Stimulated activated CD8-positive, alpha-beta memory T cell treated with anti-CD3 and anti-CD28 coated beads, Interleukin-4, amount 100 ng/mL, for 4 hours (primary cell): ENCODE measurements at places on chromosomes 4 and X.

- DNase-seq = no peak
Observed at GRCh38 chrX:73581002-73581628, 18.1 kb downstream of the CHIC1 start.

- no peak for DNase-seq
Observed at GRCh38 chr4:119794113-119794512, 165.5 kb upstream of the PDE5A start.

GRCh38 chr4:27357283-27357682 lies 496.6 kb downstream of the STIM2 start:
- no peak for DNase-seq

- DNase-seq = no peak
Observed at GRCh38 chrX:129779747-129780146, at the start of gene SASH3. TSS of gene SASH3 (plus strand) at chrX:129779949. CDS start at chrX:129780098, 149 bp downstream.

- DNase-seq = no peak
Observed at GRCh38 chrX:73127700-73128241, 48.5 kb upstream of the PABPC1L2A start.

DNA sequence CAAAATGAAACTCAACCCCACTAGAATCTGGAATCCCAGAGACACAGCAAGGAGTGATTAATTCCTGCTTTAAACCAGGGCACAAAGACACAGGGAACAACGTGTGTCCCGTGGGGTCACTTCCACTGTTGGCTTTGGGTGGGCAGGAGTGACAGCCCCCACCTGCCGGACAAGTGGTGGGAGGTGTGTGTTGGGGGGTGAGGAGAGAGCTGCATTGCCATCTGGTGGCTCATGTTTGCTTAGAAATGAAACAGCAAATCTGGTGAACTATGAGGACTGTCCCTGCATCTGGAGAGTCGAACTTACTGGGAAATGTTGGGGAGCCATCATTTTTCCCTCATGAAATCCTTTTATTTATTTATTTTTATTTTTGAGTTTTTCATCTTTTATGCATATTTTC lies 75.9 kb upstream of the AFAP1 start:
- DNase-seq = no peak

GRCh38 chr4:163833669-163834068 lies 339.2 kb downstream of the TMA16 start:
- no peak for DNase-seq

- no peak for DNase-seq
Observed at GRCh38 chr4:169241464-169241863, 29.3 kb downstream of the SH3RF1 start.

- no peak for DNase-seq
Observed at GRCh38 chrX:103437147-103437873, 61.0 kb downstream of the BEX3 start.

- DNase-seq = peak; percentile 27
Observed at GRCh38 chr4:110196871-110197528, 1.4 kb downstream of the ELOVL6 start.

GRCh38 chrX:93419642-93420041 lies 253.7 kb downstream of the NAP1L3 start:
- no peak for DNase-seq

- DNase-seq = no peak
Observed at GRCh38 chr4:146095091-146095690, 80.3 kb upstream of the LSM6 start.

- DNase-seq = no peak
Observed at GRCh38 chrX:387729-388128, 1.0 kb upstream of the PPP2R3B start.

DNA sequence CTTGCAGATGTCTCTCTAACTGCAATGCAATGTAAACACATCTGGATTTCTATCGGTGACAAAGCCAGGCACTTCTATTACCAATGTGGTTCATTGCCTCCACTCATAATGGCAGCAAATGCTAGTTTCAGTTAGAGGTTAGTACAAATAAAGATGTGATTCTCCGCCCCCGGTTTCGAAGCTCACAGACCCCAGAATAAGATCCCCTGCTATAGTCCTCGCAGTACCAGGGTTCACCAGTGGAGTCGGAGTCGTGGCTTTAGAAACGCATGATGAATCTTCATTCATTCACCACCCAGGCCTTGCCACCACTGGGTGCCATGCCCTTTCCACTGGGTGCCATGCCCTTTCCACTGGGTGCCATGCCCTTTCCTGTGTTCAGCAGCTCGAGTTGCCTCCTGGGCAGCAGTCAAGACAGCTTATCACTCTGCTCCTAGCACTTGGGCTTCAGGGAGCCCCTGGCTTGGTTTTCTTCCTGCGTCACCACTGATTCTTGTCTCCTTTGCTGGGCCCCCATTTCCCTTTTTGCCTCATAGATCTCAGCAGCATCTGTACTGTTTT lies 3.5 kb upstream of the NAA10 start:
- no peak for DNase-seq

GRCh38 chrX:25548811-25549210 lies 533.0 kb upstream of the ARX start:
- no peak for DNase-seq
